ENCODE measurements at places on chromosomes 4 and X.

DNA sequence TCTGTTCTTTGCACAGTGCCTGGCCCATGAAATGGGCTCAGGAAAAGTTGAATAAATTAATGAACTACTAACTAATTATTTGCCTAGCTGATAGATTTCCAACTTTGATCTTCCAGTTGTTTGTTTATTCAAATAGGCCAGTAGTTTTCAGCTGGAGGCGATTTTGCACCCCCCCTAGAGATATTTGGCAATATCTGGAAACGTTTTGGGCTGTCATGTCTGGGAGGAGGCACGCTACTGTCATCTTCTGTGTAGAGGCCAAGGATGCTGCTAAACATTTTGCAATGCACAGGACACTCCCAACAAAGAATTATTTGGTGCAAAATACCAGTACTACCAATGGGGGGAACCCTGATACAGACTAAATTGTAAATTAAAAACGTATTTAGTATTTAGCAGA is 81.9 kb downstream of the VCX2 start:
- no peak for DNase-seq

DNA sequence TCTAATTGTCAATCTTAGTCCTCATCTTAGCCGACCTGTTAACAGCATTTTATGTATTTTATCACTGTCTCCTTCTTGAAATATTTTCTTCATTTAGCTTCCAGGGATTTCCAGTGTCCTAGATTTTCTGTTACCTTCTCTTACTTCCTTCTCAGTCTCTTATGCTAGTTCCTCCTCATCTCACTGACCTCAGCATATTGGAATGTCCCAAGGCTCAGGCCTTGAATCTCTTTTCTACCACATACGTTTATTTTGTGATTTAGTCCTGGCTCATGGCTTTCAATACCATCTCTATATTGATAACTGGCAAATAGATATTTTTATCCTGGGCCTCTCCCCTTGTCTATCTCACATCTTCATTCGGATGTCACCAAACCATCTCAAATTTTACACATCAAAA is 61.1 kb downstream of the IQCM start:
- DNase-seq, result no peak

GRCh38 chr4:85792376-85793232 is 317.7 kb downstream of the ARHGAP24 start:
- DNase-seq, result no peak

DNA sequence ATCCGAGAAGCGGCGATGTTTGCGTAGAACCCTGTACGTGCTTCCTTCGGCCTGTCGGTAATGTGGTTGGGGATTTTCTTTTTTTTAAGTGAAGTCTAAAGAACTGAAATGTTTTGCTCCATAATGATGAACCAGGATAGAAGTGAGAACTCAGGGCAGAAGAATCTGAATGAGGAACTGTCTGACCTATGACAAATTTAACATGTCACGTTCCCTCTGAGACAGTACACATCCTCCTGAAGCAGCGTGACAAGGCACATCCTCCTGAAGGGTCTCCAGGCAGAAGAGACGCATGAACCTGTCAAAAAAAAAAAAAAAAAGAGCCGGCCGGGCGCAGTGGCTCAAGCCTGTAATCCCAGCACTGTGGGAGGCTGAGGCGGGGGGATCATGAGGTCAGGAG is 6.2 kb downstream of the CSF2RA start:
- DNase-seq, result no peak

- DNase-seq, result no peak
Observed at GRCh38 chr4:25667931-25668557, 12.4 kb downstream of the SLC34A2 start.

DNA sequence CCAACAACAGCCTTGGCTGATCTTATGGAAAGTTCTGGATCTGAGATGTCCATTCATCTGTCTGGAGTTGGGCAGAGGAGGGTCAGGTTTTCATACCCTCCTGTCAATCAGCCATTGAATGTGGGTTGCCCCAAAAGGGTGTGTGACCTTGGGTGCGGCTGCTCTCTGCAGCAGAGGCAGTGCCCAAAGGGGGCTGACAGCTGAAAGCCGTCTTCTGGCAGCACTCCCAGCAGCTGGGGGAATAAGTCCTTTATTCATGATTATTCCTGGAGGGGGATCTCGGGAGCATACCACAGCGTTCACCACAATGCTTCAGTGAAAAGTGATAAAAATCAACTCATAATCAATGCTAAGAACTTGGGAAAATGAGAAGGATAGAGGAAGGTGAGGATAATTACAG is 54.7 kb downstream of the OTC start:
- no peak for DNase-seq

- peak; percentile 49 for DNase-seq
Observed at GRCh38 chrX:97529536-97530200, 646.0 kb downstream of the RPA4 start.

GRCh38 chrX:51870354-51870753 is 23.1 kb upstream of the MAGED1 start:
- no peak for DNase-seq

- no peak for DNase-seq
Observed at GRCh38 chr4:138448169-138448568, 206.0 kb upstream of the SLC7A11 start.

Measured in retinal pigment epithelial cell (primary cell).